ENCODE measurements at places on chromosomes 7 and 10.
A peak's percentile ranks its signal among the peaks of the same experiment; 100 is the strongest.

- DNase-seq: no peak
These were observed 24.4 kb upstream of the ETV1 start for GRCh38 chr7:14013898-14014297.

DNA sequence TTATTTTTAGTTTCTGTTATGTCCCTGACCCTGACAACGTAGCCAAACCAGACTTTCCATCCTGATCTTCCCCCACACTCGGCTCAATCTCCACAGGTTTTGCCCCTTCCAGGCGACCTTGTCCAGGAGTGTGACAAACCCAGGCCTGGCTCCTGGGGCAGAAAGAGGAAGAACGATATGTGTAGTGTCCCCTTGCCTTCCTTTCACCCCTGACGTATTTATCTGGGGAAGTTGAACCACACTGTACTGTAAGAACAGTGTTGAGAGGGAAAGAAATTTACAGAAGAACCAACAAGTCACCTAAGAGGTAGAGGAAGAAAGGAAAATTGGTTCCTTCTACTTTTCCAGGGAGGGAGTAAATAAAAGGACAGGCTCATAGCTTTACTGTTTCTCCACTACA, 158.0 kb downstream of the VTI1A start:
- DNase-seq: no peak

- DNase-seq: no peak
These were observed 64.0 kb upstream of the PCBD1 start for GRCh38 chr10:70952401-70952800.

- peak; percentile 46 for DNase-seq
These were observed 10.7 kb upstream of the HOXA13 start for GRCh38 chr7:27210441-27211083.

GRCh38 chr10:10141782-10142382, 875.8 kb upstream of the CELF2 start:
- no peak for DNase-seq

DNA sequence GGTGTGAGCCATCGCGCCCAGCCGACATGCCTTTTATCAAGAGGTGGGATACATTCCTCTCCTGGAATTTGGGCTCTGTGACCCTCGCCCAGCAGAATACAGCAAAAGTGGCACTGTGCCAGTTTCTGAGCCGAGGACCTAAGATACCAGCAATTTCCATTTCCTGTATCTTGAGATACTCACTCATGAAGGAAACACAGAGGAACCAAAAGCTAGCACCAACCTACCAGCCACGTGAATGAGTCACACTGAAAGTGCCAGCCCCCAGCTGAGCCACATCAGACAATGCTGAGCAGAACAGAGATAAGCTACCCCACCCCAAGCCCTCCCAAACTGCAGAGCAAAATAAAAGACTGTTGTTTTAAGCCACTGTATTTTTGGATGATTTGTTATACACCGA, 56.3 kb downstream of the CACUL1 start:
- DNase-seq: peak; percentile 89

GRCh38 chr10:42783181-42783549, 570 bp downstream of the BMS1 start:
- peak; percentile 59 for DNase-seq

- DNase-seq: no peak
These were observed 126.0 kb downstream of the NRCAM start for GRCh38 chr7:108330227-108330626.

- DNase-seq: no peak
These were observed 83.8 kb downstream of the CTNNA3 start for GRCh38 chr10:67612176-67612575.

- no peak for DNase-seq
These were observed 31.6 kb downstream of the ZNF117 start for GRCh38 chr7:64959072-64959747.

DNA sequence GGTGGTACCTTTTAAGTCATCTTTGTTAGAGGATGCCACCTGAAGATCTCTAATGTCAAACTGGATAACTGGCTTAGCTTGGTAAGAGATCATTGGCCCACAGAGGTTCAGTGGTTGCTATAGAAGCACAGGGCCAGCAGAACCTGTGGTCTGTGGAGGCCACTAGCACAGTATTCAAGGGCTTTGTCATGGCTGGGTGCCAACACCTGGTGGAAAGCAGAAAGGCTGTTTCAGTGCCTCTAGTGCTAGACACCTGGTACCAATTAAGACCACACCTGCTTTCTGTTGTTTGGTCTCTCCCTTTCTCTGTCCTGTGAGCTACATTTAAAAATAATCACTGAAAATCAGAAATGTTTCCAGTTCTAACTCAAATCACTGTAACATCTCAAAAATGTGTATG, 10.0 kb upstream of the PCGF5 start:
- DNase-seq: peak; percentile 28

DNA sequence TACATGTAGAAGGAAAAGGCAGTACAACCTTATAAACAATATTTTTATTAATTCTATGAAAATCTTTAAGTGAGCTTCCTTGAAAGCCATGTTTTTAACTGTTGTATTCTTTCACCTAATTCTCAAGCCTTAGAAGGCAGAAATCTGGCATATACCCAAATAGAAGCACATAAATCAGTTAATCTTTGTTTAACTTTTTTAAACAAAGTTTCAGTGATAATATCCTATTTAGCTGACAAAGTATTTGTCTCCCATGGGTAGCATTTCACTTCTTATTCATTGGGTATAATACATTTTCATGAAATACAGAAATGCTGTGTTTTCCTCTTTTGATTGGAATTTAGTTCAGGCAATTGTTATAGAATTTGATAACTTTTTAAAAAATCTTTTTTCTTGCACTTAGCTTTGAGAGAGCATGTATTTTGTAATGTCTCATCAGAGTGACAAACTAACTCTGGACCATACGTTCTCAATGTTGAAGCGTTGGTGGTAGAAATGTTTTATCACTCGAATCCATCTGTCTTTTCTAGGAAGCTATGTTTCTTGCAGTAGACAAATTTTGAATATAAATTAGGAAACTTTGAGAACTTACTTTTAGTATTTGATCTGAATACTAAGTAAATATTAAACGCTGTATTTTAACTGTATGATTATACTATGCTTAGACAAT, 78.1 kb downstream of the CREM start:
- DNase-seq: no peak

- DNase-seq: no peak
These were observed 65.8 kb upstream of the ANTXRL start for GRCh38 chr10:46220872-46221538.

GRCh38 chr7:12653518-12653917, 33.9 kb upstream of the ARL4A start:
- DNase-seq: no peak

GRCh38 chr7:92259062-92259461, 13.3 kb downstream of the ANKIB1 start:
- no peak for DNase-seq

- DNase-seq: no peak
These were observed 336.8 kb upstream of the IGFBP3 start for GRCh38 chr7:46257761-46258448.

- peak; percentile 60 for DNase-seq
These were observed 822 bp downstream of the ZNF800 start for GRCh38 chr7:127391591-127392181.

GRCh38 chr7:3378390-3379150, 77.5 kb downstream of the SDK1 start:
- DNase-seq: no peak

GRCh38 chr7:77222819-77223218, 23.2 kb upstream of the FGL2 start:
- DNase-seq: peak; percentile 8

- DNase-seq: no peak
These were observed 9.9 kb downstream of the LIPA start for GRCh38 chr10:89241486-89242344.

DNA sequence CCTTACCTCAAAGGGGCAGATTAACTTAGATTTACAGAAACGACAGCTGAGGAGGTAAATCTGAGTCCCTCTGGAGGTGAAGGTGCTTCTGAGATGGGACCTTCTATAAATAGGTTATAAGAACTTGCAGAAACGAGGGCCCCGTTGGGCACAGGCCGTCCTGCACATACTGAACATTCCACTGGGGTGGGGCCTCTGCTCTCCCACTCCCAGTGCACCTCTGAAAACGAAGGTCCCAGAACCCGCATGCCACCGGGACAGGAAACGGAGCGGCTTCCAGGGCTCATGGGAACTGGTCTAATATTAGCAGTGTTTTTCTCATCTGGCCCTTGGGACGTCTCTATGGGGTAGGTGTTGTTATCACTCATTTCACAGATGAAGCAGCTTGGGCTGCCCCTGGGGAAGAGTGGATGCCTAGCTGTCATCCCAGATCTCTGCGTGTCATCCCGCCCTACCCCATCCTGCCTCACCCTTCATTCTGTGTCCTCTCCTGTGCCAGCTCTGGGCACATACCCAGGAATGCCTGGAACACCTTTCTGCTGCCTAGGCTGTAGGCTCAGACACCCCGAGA, 19.6 kb downstream of the C10orf62 start:
- no peak for DNase-seq

DNA sequence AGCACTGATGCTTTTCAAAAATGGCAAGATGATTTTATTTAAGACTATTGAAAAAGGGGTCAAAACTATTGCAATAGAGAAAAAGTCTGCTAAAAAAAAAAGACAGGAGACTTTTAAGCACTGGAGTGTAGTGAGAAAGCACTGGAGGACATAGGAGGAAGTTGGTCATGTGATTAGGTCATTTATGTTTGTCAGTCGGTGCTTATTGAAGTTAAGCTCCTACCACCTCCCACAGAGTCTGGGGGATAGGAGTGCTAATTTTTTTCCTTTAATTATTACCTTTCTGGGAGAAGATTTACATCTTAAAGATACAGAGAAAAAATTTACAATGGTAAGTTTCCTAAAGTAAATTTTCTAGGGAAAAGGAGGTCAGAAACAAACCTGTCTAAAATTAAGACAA, 80.2 kb upstream of the TMEM229A start:
- no peak for DNase-seq

- DNase-seq: no peak
These were observed 2.1 kb downstream of the CASD1 start for GRCh38 chr7:94511718-94512117.

DNA sequence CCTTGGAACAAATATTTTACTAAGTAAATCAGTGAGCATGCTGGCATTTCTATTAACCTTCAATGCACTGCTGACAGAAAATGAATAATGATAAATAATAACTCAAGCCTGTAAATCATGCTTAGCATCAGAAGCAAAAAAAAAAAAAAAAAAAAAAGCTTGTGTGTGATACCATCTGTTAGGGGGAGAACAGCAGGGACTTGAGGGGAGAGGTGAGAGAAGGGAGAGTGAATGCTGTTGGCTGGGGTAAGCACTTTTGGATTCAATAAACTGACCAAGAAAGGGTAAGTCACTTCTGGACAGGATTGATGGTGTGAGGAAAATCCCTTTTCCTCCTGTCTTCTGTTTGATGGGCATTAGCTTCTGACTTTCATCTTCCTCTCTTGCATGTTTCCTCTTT, 996.4 kb downstream of the KCNMA1 start:
- DNase-seq: no peak

GRCh38 chr7:128448751-128449302, 6.9 kb upstream of the HILPDA start:
- no peak for DNase-seq

- no peak for DNase-seq
These were observed 137.3 kb downstream of the ANLN start for GRCh38 chr7:36526863-36527548.

GRCh38 chr7:94444813-94445212, 50.1 kb downstream of the COL1A2 start:
- no peak for DNase-seq

Measured in CD4-positive, alpha-beta T cell treated with Interleukin-6 for 4 hours (primary cell).